ENCODE measurements at places on chromosomes 7 and 10.

DNA sequence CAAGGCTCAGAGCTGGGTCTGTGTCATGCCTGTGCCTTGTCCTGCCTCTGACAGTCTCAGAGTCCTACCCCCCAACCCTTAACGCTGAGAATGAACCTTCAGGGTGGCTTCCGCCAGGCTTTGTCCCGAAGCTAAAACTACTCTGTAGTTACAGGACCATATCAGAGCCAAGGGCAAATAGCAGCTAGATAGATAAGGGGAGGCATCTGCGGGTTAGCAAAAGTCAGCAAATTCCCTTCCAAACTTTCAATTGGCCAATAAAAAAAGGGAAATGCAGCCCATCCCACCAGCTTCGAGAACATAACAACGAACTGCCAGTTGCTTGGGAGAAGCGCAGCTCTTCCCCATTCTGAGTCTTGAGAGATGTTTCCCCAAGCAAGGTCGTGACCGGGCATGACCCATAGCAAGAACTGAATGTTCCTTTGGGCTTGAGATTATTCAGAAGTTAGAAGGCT lies 17.7 kb downstream of the CCL24 start:
- DNase-seq, result no peak

DNA sequence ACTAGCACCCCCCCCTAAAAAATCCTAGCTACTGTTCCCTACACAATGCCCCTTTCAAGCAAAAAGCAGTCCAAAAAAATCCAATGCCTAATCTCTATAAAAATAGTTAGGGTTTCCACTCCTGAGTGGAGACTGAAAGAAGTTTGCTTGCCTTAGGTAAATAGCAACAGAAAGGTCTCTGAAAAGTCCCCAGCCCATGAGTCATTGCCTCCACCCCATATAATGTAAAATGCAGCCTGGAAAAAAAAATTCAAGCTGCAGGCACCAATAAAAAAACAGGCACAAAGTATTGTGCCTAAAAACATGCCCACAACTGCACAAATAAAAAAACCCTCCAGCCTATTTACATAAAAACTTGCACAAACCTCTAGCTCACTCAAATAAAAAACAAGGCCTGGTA lies 47.5 kb downstream of the ZNF680 start:
- no peak for DNase-seq

DNA sequence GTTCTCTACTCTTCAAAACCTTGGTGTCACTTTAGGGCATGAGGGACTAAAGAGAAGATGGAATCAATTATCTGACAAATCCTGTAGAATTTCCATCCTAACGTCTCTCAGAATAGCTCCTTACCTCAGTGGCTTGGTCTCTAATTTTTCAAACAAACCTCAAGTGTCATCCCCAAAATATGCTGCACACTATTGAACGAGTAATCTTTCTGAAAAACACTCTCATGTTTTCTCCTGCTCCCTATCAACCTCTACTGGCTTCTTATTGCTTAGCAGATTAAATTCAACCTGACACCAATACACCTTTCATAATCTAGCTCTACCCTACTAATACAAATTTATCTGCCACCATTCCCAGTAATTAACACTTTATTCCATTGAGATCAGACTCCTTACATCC lies 8.5 kb downstream of the CNOT4 start:
- no peak for DNase-seq

GRCh38 chr10:110556969-110557601 lies 10.4 kb upstream of the SMC3 start:
- no peak for DNase-seq

DNA sequence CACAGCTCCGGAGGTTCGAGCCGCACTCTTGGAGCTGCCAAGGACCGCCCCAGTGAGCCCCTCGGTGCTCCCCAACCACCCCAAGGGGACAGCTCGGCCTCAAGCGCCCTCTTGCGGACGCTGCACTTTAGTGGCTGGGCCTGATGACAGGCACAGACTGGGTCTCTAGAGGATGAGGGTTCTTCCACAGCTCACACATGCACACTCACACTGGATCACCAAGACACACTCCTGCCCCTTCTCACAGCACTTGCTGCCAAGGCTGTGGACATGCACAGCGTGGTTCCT lies 2.1 kb downstream of the RET start:
- no peak for DNase-seq

DNA sequence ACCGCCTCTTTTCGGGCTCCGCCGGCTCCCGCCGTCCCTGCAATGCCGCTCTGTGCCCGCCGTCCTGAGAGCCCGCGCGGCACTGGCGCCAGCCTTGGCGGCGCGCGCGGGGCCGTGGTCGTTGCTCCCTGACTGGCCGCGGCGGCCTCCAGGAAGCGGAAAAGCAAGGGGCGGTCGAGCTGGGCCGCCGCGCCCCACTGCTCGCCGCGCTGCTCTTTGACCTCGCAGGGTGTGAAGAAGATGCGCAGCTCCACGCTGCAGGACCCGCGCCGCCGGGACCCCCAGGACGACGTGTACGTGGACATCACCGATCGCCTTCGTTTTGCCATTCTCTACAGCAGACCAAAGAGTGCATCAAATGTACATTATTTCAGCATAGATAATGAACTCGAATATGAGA lies at the start of gene CDC14C:
CDC14C (plus strand) TSS at position 115 of the 400 bp plus-strand sequence; CDS start at position 241, 126 bp downstream.
- no peak for DNase-seq

DNA sequence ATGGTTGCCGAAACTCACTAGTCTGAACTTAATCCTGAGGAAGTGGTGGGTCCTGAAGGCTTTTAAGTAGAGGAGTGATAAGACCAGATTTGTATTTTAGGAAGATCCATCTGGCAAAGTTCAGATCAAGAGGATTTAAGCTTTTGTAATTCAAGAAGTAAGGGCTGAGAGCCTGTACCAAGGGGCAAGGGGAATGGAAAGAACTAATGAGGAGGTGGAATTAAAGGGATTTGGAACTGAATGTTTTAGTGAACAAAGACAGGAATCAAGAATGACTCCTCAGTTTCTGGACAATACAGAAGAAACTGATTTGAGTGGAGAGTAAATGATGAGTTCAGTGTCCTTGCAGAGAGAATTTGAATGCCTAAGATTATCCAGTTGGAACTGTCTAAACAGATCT lies 249.0 kb downstream of the C7orf25 start:
- DNase-seq, result no peak

DNA sequence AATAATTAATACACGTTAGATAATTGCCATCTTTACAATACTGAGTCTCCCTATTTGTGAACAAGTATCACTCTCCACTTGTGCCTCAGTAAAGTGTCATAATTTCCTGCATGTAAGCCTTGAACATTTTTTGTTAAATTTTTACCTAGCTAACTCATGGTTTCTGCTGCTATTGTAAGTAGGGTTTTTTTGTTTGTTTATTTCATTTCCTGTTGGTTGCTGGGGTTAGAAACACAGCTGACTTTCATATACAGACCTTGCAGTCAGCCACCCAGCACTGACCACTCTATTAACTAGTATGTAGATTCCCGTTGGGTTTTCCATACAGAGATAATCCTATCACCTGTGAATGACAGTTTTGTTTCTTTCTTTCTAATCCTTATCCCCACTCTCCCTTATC lies 133.3 kb downstream of the MPP7 start:
- no peak for DNase-seq

- DNase-seq, result no peak
Measured at GRCh38 chr7:129644634-129645230, 33.2 kb downstream of the NRF1 start.

DNA sequence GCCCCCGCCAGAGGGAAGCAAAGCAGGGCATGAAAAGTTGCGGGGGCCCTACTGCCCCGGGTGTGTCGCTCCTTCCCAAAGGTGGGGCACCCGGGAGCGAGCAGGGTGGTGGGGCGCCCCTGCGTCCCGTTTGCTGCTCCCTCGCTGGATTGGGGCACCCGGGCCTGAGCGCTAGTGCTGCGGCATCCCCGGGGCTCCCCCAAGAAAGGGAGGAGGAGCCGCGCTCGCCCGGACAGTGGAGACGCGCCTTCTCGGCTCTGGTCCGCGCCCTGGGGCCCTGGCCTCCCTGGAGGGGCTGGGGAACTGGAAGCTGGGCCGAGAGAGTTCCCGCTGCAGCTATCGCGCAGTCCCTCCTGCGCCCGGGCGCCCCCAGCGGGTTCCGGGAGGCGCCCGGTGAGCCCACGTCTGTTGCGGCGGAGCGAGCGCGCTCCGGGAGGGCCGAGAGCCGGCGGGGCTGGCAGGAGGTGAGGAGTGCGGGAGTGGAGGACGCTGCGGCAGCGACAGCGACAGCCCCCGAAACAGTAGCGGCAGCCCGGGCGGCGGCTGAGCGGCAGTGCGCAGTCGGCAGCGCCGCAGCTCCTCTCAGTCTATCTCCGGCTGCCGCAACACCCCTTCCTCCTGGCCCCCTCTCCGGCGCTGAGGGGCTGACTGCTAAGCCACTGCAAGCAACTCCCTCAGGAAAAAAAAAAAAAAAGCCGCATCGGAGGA lies 504 bp upstream of the BMPER start:
- DNase-seq, result no peak

GRCh38 chr10:118163217-118163616 lies 116.5 kb upstream of the RAB11FIP2 start:
- DNase-seq, result no peak

DNA sequence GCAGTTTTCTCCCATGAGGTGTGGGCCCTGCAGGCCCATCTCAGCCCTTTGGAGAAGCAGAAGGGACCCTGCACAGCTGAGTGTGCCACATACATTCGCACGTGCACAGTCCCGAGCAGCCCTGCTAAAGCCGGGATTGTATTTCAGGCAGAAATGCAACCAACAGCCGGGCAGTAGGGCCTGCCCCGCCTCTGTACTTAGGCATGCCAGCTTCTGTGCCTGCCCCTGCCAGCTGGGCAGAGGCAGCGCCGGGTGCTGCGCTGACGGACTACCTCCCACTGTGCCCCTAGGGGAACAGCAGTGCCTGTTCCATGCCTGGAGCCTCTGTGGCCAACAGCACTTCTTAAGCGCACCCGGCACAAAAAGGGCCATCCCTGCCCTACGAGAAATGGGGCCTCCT lies 170.3 kb downstream of the NEURL1 start:
- peak; percentile 80 for DNase-seq

- DNase-seq, result no peak
Measured at GRCh38 chr10:27819781-27820531, 74.3 kb upstream of the MKX start.

- no peak for DNase-seq
Measured at GRCh38 chr10:5975641-5976473, 1.5 kb downstream of the IL15RA start.

DNA sequence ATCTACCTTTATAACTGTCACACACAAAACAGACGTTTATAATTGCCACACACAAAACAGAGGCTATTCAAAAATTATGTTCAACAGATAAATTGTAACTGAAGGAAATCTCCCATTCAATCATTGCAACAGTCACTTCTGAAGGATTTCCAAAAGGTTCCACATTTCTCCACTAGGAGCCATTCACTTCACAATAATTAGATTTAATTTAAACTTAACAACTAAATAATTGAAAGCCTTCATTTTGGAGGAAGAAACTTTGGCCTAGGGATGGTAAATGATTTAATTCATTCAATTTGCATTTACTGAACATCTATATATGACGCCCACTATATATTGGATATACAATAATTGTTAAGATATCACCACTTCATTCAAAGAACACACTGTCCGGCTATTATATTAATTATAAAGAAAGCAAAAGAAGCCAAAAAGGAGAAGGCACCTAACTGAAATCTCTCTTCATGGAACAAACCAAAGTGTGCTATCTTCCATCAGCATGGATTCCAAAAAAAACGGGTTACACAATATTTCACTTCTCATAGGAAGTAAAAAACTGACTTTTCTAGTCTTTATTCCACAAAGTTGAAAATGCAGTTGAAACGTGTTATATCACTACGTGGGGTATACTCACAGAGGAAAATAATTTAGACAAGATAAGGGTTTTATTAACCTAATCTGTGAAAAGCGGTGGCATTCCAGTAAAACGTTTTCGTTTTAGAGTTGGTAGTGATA lies 1.7 kb downstream of the ATAD1 start:
- DNase-seq, result no peak

- peak; percentile 10 for DNase-seq
Measured at GRCh38 chr10:19488592-19489280, 327.5 kb upstream of the PLXDC2 start.

DNA sequence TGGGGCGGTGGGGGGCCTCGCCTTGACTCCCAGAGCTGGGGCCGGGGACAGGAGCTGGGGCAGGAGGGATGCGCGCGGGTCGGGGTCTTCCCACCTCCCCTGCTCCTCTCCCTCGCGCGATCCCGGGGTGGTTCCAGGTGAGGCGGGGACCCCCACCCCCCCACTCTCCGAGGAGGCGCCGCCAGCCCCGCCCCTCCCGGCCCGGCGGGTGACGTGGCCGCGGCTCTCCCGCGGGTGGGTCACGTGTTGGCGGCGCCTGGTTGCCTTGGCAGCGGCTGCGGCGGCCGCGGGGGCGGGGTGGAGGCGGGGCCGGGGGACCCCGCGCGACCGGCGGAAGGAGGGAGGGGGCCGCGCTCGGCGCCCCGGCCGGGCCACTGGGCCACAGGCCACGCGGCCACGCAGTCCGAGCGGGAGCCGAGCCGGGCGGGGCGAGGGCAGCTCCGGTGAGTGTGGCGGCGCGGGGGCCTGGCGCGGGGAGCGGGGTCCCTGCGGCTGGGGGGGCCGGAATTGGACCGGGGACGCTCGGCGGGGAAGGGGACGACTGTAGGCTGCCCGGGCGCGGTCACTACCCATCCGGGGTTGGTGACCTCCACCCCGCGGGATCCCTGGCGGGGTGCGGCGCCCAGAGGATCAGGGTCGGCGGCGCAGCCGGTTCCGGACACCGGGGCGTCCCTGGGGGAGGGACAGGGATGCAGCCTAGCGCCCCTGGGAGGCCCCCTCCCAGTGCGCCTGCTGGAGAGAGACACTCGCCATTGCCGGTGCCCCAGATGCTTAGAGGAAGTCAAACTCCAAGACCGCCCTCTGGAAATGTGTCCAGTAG lies at the start of gene ORAI2:
ORAI2 (plus strand) TSS at position 357 of the 820 bp plus-strand sequence. CDS start 5,382 bp downstream, outside the sequence.
- DNase-seq, result peak; percentile 70

GRCh38 chr10:36888925-36889573 lies 236.3 kb upstream of the ANKRD30A start:
- DNase-seq, result no peak

GRCh38 chr10:86260564-86260963 lies 106.0 kb downstream of the GRID1 start:
- no peak for DNase-seq

DNA sequence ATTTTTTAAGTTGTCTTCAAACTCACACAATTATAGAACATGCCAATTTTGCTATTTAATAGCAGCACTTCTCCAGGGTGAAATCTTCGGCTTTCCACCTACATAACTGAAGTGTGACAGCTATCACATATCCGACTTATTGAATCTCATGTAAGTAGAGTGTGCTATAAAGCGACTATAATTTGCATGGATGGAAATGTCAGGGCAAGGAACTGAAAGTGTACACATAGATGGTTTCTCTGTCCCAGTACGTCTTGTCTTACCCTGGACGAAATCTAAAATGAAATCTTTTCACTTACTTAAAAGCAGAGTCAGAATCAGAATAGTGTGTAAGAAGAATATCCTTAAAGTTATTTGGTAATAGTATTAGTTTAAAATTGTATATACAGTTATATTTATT lies 132.3 kb downstream of the THSD7A start:
- no peak for DNase-seq

DNA sequence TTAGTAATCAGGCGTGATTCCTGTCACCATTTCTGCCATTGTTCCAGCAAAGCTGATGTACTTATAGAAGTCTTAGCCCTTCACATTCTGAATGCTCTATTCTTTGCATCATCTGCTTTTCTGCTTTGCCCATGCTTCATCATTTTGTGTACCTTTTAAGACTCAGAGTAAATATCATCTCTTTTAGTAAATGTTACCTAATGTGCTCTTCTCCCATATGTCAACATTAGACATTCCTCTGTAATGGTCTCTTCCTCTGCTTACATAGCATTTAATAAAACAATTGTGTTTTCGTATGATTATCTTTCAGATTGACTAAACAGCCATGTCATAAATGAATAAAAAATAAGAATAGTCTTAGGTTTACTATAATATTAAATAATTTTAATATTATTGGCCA lies 719.6 kb upstream of the GRM3 start:
- DNase-seq, result no peak

Data from amygdala (tissue), 56 donors.